ENCODE measurements at places on chromosomes 7 and 10.
A peak's percentile ranks its signal among the peaks of the same experiment; 100 is the strongest.

DNA sequence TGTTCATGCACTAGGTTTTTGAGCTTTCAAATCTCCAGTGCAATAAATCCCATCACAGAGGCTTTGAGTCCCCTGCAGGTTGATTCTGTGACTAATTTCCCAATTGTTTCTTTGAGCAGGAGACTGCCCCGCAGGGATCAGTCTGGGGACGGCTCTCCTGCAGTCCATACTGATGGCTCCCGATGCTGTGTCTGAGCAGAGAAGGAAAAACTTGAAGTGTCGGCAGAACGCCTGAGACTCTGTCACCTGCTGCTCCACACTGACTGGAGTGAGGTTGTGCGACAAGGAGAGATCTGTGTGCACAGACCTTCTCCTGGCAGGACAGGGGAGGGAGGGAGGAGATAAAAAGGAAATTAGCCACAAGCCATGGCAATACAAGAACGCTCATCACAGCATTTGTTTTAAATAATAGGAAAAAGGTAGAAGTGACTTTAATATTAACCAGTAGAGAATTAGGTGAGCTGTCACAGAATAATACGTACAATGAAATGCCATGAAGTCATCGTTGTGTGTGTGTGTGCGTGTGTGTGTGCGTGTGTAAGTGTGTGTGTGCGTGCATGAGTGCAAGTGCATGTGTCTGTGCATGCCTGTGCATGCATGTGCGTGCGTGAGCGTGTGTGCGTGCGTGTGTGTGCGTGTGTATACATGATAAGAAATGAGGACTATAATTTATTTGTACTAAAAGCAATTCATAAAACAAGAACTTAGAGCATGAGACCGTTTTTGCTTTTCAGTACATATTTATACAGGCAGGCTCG, 38.2 kb downstream of the HTR5A start:
- DNase-seq, result no peak

DNA sequence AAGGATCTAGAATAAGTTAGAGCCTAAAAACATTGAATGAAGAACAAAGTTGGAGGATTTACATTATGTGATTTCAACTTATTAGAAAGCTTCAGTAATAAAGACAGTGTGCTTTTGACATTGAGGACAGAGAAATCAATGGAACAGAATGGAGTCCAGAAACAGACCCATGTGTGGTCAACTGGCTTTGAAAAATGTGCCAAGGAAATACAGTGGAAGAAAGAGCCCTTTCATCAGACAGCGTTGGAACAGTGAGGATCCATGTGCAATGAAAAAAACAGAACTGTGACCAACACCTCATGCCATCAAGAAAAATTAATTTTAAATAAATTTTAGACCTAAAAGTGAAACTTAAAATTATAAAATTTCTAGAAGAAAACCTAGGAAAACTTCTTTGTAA, 50.6 kb upstream of the LRRC18 start:
- DNase-seq, result no peak

DNA sequence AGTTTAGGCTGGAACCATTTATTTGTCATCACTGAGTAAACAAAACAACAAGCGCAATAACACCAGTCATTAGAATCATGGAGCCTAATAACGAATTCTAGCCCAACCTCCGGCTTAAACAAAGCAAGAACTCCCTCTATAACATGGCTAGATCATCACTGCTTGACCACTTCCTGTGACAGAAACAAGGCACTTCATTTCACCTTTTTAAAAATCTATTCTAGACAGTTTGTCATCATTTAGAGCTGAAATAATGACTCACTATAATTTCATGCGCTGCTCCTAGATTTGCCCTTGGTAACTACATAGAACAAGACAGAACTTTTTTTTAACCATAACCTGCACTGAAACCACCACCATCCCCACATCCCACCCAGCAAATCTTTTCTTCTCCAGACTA, 81.3 kb downstream of the OSBPL3 start:
- DNase-seq, result no peak

- no peak for DNase-seq
Observed at GRCh38 chr7:110186334-110186733, 904.6 kb upstream of the LRRN3 start.

- DNase-seq, result no peak
Observed at GRCh38 chr7:39946693-39947092, 3.4 kb upstream of the CDK13 start.

DNA sequence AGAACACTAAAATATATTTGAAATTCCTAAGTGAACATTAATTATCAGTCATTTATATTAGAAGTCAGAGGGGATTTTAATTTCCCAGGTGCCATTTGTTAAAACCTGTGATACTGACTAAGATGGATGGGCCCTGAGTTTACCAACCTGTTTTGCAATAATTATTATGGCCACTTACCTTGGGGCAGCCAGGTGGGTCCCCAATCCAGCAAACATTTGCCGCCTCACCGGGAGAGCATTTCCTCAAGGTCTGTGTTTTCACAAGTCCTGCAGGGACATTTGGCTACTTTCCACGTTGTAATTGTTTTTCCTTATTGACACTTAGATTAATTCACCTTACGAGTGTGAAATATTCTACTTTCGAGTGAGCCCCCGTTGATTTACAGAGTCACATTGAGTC, 251.2 kb upstream of the PPP2R2D start:
- DNase-seq, result no peak

DNA sequence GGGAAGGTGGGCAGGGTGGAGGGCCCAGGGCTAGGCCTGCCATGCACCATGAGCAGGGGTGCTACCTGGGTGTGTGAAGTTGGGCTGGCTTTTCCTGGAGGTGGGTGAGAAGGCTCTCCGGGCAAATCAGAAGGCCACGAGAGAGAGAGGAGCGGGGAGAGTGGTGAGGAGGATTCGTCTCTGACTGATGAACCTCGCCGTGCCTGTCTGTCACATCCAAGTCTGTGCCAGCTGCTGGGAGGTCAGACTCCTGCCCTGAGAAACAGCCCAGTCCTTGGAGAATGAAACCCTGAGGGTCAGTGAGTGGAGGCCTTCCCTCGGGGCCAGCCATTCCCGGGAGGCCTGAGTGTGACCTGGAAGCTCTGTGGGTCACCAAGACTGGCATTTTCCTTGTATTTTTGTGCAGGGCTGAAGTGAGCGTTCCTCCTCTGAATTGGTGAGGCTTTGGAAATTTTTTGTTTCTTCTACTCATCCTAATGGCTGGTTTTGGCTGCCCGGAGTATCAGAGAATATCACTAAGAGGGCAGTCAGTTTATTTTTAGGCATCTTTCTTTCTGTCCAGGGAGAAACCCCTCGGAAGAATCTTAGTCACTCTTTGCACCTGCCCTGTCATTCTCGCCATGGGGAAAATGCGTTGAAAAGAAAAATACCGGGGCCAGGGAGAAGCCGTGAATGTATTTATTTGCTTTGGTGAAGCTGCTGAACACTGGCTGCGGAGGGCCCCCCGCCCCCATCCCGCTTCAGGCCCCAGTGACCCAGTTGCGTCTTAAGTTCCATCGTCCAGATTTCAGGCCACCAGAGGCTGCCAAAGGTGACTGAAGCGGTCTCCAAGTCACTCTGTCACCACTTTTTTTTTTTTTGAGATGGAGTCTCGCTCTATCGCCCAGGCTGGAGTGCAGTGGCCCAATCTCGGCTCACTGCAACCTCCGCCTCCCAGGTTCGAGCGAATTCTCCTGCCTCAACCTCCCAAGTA, 6.5 kb upstream of the AP5Z1 start:
- no peak for DNase-seq

GRCh38 chr10:45238896-45239295, 76.5 kb downstream of the OR13A1 start:
- no peak for DNase-seq

- no peak for DNase-seq
Observed at GRCh38 chr10:30765616-30766015, 136.1 kb upstream of the LYZL2 start.

GRCh38 chr10:8489823-8490222, 435.3 kb downstream of the GATA3 start:
- DNase-seq, result no peak

DNA sequence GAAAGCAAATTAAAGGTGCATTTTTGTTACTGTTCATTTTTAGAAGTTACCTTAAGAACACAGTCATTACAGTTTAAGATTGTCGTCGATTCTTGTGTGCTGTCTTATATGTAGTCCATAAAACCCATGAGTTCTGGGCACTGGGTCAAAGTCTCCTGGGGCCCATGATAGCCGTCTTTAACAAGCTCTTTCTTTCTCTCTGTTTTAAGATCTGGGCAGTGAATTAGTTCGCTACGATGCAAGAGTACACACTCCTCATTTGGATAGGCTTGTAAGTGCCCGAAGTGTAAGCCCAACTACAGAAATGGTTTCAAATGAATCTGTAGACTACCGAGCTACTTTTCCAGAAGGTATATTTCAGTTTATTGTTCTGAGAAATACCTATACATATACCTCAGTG, 90.7 kb upstream of the CAPZA2 start:
- DNase-seq, result no peak

DNA sequence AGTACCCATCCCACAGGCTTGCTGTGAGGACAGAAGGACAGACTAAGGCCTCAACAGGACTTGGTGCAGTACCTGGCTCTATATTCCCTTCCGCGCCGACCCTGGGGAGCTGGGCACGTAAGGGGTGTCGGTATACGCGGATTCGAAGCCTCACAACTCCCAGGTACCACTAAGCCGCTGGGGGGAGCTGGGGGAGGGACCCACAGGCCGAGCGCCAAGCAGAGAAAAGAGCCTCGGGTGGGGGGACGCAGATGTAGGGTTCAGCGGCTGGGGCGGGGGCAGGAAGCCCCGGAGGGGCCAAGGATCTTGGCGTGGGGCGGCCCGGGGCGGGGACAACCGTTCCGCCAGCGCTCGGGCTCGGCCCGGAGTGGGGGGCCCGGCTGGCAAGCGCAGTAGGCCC, 126.4 kb upstream of the ZNF746 start:
- peak; percentile 34 for DNase-seq

GRCh38 chr10:100642295-100642994, 102.9 kb upstream of the PAX2 start:
- no peak for DNase-seq

DNA sequence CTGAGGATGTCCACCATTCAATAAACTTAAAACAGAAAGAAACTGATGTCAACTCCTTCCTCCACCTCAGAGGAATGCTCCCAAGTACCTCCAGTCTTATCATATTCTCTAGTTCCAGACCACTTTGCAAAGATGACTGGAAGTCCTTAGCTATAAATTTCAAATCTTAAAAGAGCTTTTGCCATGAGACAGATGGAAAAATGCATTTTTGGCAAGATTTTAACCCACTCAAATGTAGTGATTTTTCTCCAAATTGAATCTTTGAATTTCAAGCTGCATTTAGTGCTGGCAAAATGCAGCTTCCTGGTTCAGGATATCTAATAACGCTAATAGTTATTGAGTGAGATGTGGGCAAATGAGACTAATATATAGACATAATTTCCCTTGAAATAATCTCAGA, 33.2 kb downstream of the DGKI start:
- no peak for DNase-seq

- no peak for DNase-seq
Observed at GRCh38 chr7:86978808-86979506, 80.5 kb downstream of the ELAPOR2 start.

GRCh38 chr7:55306331-55306730, 58.8 kb upstream of the LANCL2 start:
- no peak for DNase-seq

DNA sequence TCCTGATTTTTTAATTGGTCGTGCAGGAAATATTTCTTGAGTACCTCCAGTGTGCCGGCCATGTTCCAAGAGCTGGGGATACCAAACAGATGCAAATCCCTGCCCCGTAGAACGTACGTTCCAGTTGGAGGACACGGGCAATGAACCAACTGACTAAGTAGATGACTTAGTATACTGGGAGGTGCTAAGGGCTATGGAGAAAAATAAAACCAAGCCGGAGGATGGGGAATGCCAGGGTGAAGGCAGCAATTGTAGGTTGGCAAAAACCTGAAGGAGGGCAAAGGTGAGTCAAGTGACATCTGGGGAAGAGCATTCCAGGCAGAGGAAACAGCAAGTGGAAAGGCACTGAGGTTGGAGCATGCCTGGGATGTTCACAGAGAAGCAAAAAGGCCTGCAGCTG, 6.8 kb upstream of the VSIR start:
- DNase-seq, result no peak

DNA sequence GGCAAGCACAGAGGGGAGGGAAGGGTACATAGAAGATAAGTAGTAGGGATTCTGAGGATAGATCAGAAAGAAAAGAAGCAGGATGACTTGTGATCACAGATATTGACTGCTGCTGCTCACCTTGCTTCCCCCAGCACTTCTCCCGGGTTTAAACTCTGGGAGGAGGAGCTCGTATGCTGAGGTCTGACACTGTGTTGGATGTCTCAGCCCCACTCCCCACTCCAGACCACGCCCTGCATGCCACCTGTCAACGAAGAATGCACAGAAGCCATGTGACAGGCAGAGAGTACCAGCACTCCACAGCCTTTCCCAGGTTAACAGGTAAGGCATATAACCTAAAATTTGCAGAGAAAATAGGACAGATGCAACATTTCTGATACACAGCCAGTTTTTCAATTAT, 388.9 kb downstream of the TNS3 start:
- DNase-seq, result no peak

DNA sequence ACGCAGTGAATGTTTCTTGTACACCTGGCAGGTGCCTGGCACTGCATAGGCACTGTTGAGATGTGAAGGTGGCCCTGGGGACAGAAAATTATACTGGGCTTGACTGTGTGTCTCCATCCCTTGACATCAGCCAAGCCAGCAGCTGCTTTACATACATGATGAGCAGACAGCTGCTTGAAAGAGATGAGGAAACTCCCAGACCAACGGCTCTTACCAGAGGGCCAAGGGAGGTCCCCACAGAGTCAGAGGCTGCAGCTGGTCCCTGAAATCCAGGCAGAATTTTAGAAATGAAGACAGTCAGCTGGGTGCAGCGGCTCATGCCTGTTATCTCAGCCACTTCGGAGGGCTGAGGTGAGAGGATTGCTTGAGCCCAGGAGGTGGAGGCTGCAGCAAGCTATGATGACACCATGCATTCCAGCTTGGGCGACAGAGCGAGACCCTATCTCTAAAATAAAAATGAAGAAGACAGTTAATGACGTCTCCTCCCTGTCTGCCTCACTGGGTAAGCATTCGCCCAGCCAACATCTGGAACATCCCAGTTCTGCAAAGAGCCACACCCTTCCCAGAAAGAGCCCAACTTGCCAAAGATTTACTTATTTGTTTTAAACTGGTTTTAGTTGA, 17.6 kb downstream of the LIMK1 start:
- DNase-seq, result no peak

DNA sequence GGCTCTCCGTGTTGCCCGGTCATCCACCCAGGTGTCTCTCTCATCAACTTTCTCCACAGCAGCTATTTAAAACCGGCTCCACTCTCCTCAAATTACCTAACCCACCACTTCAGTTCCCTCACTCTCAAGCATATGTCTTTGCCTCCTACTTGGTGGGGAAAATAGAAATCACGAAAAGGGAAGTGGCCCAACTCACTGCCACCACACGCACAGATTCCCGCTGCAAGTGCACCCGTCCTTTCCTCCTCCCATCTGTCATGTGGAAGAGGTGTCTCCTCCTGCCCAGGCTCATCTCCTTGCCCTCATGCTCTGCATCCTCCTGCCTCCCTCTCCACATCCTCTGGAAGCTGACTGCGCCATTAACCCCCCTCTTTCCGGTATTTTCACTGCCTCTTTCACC, 80.8 kb upstream of the MKX start:
- DNase-seq, result no peak

Measured in effector CD8-positive, alpha-beta T cell (primary cell).